ENCODE measurements at places on chromosomes 7 and 10.

- no peak for DNase-seq
Observed at GRCh38 chr10:131119626-131120355, 191.7 kb downstream of the TCERG1L start.

GRCh38 chr10:109895848-109896247 lies 27.5 kb downstream of the XPNPEP1 start:
- DNase-seq, result no peak

GRCh38 chr7:18855796-18856195 lies 261.6 kb downstream of the TWIST1 start:
- DNase-seq, result no peak

GRCh38 chr10:73537288-73537687 lies 41.5 kb upstream of the PPP3CB start:
- no peak for DNase-seq

DNA sequence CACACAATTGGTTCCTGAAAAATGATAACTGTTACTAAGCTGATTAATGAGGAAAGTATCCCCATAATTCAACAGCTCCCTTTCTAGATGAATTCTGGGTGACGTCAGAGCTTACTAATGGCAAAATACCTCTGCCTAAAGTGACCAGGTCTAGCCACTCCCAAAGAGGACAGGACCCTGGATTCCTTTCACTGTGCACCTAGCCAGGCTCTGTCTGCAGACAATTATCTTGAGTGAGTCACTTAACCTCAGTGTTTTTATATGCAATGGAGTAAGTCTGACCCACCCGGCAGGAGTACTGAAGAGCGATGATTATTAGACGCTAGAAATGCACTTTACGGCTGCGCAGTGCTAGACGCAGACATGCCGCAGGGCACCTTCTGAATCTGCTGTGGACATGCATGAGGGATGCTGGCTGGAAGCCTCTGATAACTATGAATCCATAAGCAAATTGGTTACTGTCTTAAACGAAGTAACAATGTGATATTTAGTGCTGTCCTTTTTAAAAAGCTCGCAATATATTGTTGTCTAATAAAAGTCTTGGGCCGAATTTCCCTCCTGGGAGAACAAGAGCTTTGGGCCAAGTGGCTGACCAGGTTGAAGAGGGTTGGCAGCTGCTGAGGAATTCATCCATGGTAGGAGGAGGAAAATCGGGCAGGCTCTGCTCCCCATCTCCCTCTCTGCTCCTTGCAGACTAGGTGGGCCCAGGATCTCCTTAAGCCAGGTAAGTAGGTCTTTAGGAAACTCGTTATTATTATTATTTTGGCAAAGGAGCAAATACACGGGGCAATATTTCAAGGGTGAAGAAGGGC lies 4.6 kb upstream of the INPP5A start:
- no peak for DNase-seq

DNA sequence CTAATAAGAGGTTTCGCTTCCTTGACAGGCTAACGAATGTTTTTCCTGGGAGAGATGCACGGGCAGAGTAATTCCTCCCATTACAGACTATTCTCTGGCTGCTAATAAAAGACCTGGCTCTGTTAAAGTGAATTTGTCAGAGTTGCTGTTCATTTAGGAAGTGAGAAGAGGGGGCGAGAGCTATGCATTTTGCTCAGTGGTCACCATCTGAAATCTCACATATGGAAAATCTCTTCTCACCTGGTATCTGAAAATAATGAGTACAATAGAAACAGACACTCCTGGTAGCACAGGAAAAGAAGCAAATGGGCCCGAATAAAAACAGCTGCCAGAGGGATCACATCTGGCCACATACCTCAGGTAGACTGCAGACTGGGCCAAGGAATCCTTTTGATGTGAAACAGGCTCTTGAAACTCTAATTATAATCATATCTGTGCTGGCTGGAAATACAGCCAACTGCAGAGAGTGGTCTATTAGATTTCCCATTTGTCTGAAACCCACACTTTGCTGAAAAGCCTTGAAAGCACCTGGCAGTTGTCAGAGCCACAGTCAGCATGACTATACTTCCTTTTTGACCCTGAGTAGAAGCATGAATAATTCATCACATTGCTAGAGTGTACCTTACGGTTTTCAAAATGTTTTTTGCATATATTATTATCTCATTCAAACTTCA lies 33.6 kb downstream of the AOAH start:
- no peak for DNase-seq

- no peak for DNase-seq
Observed at GRCh38 chr10:18340496-18341051, 200.3 kb downstream of the CACNB2 start.

DNA sequence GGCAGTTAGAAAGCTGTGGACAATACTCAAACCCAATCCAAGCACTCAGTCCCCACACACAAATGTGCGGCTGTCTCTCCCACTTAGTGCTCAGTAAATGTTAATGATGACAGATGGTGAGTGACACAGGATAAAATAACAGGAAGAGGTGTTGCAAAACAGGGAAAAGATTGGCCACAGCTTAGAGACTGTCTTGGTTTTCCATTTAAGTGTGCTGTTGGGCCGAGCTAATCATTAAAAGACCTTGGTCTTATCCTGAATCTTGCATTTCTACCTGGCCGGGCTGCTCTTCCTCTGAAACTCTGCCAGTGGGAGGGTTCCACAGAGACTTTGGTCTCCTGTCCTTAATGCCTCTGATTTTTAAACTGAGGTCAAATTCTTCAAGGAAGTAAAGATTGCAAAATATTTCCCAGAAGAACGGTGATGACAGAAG lies 113.1 kb upstream of the RNF32 start:
- no peak for DNase-seq

GRCh38 chr7:140229591-140230515 lies 53.1 kb upstream of the KDM7A start:
- peak; percentile 85 for DNase-seq

DNA sequence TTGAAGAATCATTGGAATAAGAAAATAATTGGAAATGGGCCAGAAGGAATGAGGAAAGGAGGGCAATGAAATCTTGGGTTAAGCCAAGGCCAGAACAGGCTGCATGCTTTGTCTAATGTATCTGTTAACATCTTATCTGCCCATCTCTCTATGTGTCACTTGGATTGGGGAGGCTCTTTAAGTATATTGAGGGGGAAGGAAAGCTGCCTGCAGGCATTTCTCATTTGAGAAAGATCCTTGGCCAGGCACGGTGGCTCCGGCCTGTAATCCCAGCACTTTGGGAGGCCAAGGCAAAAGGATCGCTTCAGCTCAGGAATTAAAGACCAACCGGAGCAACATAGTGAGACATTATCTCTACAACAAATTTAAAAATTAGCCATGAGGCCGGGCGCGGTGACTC lies 14.3 kb downstream of the PCBD1 start:
- no peak for DNase-seq

GRCh38 chr7:98212532-98213041 lies 1.3 kb downstream of the BHLHA15 start:
- no peak for DNase-seq

- no peak for DNase-seq
Observed at GRCh38 chr10:18713077-18713476, 53.8 kb downstream of the ARL5B start.

DNA sequence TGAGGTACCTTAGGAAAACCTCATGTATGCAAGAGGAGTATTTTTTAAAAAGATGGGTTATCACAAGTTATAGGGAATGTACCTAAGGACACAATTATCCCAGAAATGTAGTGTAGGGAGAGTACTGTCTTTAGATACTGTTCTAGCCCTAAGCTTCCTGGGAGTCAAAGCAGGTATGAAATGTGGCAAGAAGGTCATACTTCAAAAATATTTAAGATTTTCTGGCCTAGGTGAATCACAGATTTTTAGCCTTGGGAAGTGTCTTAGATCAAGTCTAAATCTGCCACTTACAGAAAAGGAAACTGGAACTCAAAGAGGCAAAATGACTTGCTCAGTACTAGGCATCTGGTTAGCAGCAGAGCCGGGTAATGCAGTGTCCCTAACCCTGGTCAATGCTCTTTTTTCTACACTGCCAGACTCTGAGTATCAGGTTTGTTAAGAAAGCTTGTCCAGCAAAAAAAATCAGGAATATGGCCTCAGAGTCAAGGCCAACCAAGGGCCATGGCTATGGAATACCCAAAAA lies 13.9 kb downstream of the PIK3AP1 start:
- DNase-seq, result no peak

DNA sequence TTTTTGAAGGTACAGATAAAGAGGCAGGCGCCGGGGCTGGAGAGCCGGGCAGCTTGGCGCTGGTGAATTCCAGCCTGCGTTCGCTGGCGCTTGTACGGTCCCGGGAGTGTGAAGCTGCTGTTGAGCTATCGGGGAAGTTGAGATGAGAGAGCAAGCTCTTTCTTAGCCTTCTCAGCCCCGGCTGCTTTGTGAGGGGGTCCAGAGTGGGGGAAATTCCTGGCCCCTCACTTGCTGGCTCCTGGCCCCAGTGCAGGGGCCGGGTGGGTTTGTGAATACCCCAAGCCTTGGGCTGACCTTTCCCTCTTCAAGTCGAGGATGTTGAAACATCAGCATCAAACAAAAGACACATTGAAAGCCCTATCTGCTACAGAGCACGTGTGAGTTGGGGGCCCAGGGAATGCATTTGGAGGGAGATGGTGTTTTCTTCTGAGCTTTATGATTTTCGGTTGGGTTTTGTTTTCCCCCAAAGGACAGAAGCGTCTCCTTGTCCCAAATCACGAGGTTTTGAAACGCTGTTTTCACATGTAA lies 2.7 kb downstream of the ZMIZ1 start:
- DNase-seq, result no peak

DNA sequence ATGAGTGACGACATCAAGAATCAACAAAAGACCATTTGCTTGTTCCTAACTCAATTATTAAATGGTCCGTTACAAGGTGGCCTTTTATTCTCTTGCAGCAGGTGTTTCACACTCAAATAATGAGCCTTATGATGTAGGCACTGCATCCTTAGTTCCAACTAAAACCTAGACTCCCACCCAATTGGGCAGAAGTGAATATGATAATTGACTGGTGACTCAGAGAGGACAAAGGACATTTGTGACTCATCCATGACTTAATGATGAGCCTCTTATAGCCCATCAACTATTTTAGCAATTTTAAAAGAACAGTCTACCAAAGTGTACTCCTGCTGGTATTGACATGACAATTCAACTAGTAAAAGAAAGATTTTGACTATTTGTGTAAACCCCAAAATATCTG lies 1027.8 kb upstream of the PHF14 start:
- DNase-seq, result no peak

GRCh38 chr10:129871966-129872365 lies 92.1 kb downstream of the EBF3 start:
- no peak for DNase-seq

GRCh38 chr10:97828721-97829120 lies 20.9 kb upstream of the GOLGA7B start:
- no peak for DNase-seq

- DNase-seq, result peak; percentile 10
Observed at GRCh38 chr10:35335133-35336083, 901 bp upstream of the CCNY start.

- DNase-seq, result no peak
Observed at GRCh38 chr10:10821926-10822325, 195.7 kb upstream of the CELF2 start.

DNA sequence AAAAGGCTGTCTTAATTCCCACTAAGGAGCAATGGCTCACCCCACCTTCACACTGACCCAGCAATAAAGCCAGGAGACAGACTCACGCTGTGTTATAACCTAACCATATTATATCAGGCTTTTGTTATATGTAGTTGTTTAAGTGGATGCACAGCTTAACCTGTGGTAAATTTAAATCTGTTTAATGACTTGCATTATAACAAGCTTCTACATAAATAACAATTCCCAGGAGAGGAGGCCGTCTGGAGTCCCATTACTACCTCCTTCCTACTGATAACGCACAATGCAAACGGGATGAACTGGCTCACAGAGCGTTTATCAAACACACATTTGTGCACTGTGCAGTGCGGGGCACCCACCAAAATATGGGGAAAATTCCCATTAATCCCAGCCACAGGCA lies 102.1 kb upstream of the MGMT start:
- no peak for DNase-seq

DNA sequence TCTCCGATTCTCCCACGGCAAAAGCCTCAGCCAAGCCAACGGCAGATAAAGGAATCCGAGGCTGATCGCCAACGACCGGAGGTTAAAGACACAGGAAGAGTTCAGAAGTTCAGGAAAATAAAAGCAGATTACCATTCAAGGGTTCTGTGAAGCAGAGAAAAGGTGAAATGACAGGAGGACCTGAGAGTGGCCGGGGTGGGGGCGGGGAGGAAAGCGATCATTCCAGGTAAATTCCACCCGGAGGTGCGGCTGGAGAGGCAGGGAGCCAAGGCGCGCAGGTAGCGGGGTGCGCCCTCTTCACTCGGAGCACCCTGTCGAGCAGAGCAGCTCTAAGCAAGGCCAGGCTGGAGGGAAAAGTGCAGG lies 35.3 kb upstream of the SEPHS1 start:
- no peak for DNase-seq

DNA sequence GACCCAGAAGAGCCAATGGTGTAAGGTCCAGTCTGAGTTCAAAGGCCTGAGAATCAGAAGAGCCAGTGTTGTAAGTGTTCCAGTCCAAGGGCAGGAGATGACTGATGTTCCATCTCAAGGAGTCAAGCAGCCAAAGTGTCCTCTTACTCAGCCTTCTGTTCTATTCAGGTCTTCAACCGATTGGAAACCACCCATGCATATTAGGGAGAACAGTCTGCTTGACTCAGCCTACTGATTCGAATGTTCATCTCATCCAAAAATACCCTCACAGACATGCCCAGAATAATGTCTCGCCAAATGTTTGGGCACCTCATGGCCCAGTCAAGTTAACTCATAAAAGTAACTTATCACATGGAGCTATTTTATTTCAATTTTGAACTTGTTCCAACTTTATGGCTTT lies 2.9 kb upstream of the WDFY4 start:
- no peak for DNase-seq

All from CD4-positive, alpha-beta T cell treated with Interferon gamma for 1 hour (primary cell).